ENCODE measurements at places on chromosomes 2 and 18.

DNA sequence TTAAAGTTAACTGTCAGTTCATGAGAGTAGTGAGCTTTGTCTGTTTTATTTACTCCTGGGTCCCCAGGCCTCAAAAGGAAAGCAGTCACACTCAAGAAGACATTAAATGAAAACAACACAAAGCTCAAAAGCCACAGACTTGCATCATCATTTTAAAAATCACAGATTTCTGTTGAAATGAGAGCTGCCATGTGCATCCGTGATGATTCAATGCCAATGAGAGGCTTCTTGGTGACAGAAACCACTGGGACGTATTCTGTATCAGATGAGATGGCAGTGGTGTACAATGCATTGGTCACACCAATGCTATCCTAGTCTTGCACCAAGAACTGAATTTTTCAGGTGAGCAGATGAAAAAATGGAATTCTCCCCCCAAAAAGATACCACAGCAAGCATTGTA lies 204.8 kb downstream of the ANAPC1 start:
- no peak for DNase-seq

GRCh38 chr18:46433121-46433826 lies 223.7 kb downstream of the LOXHD1 start:
- DNase-seq = no peak

DNA sequence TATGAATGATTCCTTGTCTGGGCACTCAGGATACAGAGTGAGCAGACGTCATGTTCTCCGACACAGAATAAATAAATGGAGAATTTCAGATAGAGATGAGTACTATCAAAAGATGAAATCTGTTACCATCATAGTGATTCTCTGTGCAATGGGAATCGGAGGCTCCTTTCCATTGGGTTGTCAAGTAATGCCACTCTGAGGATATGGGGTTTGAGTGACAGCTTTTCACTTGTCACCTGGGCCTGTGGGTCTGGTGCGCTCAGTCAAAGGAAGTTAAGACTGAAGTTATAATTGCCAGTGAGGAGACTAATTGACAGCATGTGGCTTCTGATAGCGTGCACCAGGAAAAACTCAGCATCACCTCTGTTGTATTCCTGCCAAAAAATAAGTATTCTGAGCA lies 387.2 kb downstream of the SOX11 start:
- DNase-seq = no peak

DNA sequence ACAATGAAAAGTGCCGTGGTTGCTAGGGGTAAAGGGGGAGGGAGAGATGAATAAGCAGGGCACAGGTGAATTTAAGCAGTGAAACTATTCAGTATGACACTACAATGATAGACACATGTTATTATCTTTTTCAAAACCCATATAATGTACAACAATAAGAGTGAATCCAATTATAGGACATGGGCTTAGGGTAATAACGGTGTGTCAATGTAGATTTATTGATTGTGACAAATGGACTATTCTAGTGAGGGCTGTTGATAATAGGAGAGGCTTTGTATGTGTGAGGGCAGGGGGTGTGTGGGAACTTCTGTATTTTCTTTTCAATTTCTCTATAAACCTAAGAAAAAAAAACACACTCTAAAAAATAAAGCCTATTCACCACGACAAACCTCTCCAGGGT lies 223.8 kb downstream of the RIT2 start:
- no peak for DNase-seq

DNA sequence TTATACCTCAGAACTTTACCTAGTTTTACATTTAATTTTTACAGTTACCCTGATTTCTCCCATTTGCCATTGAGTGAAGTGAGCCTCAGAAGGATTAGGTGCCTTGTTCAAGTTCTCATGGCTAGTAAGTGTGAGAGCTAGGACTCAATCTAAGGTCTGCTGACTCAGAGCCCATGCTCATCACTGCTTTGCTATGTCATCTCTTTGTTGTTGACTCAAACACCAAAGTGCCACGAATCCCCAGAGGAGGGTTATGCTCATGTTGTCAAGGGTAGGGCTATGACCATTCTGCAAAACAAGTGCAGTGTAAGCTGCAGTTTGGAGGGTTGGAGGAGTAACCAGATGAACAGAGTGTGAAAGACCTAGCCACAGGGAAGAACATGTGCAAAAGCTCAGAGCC lies 185.4 kb upstream of the SKOR2 start:
- no peak for DNase-seq

DNA sequence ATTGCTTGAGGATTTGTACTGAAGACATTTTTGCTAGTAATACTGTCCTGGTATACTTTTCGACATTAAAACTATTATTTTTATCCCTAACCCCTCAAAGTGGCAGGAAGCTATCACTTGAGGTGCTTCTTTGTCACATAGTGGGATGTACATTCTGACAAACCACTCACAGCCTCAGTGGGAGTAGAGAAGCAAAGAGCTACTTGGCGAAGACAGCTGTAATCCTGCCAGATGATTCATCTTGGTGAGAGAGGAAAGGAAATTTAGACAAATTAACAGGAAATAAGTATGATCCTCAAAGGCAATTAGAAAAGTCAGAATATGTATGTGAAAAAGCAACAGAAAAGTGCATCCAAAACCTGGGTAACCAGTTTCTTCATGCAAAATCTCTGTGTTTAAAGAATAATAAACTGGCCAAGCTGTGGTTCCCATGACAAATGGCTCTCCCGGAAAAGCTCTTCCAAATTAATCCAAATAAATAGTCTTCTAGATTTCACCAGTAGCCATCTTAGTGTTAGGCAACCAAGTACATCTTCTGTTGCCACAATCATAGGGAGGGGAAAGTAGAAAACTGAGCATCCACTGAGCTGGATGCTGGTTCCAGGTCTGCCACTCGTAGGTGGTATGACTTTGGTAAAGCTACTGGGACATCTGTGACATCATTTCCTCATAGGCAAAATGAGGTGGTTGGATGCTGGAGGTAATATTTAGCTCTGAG lies 308.0 kb upstream of the LYPD1 start:
- no peak for DNase-seq

DNA sequence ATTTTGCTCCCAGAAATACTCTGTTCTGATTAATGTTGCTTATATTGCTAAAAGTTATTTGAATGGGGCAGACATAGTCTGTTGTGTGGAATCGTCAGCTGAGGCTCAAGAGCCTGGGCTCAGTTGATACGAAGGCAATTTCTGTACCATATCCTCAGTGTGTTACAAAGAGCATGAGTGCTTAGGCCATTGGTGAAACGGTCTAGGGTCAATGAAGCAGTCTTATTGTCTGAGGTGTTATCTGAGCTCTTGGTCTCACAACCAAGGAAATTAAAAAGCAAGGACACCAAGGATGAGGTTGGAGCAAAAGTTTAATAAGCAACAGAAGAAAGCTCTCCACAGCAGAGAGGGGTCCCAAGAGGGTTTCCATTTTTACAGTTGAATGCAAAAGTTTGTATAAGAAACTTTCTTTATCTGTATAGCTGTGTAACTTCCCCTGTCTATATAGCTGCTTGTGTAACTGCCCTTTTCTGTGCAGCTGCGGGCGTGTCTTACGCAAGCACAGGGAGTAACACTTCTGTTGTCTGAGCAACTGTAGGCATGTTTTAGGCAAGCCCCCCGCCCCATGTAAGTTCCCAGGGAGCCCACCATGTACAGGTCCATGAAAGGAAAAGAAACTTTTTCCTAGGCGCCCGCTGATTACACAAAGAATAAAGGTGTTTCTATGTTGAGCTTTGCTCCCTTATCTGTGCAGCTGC lies 40.6 kb upstream of the DSC1 start:
- DNase-seq = no peak

GRCh38 chr2:180258041-180258537 lies 251.0 kb upstream of the CWC22 start:
- DNase-seq = no peak

DNA sequence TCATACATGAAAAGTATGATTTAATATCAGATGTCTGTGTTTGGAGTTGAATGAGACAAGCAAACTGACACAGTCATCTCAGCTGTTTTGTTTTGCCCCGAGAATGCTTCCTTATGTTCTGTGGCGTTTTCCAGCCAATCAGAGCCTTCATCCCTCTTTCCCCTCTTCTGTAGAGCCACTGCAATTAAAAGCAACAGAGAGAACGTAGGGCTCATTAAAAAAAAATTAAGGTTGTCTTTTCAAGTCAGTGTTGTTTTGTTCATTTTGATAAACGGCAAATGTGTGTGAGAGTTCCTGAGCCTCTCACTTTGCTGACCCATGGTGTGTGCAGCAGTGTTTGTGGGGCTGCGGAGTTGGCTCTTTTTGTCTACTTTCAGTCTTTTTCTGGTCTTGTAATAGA lies 216.0 kb downstream of the FHOD3 start:
- no peak for DNase-seq

- DNase-seq = no peak
These were observed 18.6 kb upstream of the PEX13 start for GRCh38 chr2:60998628-60999545.

DNA sequence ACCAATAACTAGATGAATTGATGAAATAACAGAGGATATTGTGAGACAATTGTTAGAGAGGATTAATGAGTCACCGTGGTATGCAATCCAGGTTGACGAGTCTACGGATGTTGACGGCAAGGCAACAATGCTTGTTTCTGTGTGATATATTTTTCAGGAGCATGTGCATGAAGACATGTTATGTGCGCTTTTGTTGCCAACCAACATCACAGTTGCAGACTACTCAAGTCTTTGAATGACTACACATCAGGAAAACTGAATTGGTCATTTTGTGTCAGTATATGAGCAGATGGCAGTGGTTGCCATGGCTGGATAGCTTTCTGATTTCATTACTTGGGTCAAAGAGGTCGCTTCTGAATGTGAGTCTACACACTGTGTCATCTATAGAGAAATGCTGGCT lies 96.8 kb upstream of the CRACDL start:
- DNase-seq = no peak

DNA sequence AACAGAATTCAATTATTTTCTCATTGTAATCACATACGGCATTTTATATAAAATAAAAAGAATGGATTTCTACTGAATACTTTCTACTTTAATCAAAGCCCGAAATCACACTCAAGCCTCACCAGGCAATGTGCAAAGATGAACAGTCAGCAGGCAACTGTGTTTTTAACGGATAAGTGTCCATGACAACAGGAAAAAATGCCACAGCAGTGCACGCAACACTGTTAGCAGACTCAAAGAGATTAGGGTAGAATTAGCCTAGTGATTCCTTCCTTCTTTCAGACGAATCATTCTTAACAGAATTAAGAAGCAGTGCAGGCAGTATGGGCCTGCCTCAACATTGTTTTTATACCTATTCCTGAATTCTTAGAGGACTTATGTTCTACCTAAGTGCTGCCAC lies 135.6 kb downstream of the CDH2 start:
- no peak for DNase-seq

DNA sequence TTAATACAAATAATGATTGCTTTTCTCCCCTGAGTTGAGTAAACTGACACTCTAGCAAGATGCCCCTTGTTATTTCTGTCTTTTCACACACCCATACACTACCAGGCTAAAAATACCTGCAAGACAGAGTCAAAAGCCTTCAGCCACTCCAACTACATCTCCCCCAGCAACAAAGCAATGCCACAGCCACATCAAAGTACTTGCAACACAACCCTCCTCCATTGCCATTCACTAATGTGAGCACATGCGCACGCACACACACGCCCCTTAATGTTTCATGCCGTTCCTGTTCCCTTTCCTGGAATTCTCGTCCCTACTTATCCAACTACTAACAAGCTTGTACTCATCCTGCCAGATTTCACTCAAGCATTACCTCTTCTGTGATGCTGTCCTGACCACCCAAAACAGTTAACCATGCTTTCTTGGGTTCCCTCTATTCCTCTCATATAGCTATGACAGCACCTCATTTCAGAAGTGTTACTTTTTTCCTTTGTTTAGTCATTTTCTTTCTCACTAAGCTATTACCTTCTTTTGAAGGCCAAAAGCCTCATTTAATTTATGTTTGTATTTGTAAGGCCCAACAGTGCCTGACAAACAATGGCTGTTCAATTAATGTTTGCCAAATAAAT lies 29.6 kb downstream of the SLC25A12 start:
- no peak for DNase-seq

GRCh38 chr2:60316381-60317033 lies 236.9 kb downstream of the BCL11A start:
- DNase-seq = no peak

DNA sequence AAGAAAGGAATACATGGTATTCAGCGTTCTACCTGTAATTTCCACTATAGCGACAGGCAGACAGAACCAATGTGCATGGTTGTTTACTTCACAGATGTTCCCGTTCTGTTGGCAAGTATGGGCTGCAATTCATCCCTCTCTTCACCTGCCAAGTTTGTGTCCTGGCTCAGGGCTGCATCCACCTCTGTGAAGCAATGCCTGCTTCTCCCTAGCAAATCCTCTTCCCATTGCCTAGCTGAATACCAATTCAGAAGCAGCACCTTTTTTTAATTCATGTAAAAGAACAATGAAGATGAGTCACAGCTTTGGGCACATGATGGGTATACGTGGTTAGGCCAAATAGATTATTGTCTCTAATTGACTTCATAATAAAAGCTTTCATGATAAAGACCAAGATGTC lies 54.7 kb upstream of the LRATD1 start:
- DNase-seq = no peak

DNA sequence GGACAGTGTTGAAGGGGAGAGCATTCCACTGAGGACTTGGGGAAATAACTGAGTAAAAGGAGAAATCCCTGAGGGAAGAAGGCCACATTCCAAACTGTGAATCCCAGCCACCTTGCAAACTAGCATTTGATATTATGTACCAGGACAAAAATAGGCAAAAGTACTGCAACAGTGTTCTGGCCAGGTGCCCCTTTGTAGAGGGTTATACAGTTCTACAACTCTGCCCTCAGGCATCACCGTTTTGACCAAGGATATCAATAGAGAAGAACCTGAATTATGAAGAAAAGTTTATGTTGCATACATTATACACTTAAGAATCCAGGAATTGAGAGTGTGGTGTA lies 20.6 kb upstream of the CAVIN2 start:
- no peak for DNase-seq

GRCh38 chr2:183991968-183992367 lies 606.4 kb upstream of the ZNF804A start:
- no peak for DNase-seq

DNA sequence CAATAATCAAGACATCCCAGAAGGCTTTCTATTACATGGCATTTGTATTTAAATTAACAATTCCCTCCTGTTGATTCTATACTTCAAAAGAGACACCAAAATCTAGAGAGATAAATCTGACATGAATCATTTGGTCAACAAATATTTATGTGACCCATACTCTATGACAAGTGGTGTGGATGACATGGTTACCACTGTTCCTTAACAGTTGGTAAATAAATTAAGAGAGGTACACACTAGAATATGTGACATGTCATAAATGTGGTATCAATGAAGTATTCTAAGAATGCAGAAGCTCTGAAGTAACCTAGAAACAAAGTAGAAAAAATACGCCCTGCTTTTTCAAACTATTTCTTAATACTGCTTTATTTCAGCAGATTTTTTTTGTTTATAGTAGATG lies 255.4 kb downstream of the EXOC6B start:
- no peak for DNase-seq
